ENCODE measurements at places on chromosomes 13 and 19.

DNA sequence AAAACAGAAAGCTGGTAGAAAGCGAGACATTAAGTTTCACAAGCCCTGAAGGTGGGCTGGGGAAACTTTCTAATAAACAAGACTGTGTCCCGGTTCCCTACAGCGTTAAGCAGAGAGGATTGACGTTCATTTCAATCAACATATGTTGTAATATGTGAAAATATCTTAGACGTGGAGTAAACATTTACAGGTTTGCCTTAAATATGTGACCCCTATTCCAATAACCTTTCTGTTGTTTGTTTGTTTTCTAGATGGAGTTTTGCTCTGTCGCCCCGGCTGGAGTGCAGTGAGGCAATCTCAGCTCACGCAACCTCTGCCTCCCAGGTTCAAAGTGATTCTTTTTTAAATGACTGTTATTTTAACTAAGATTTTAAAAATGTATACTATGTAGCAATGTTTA is 526.2 kb downstream of the SUCLA2 start:
- no peak for DNase-seq

GRCh38 chr13:23695196-23695595 is 125.0 kb downstream of the TNFRSF19 start:
- DNase-seq = no peak

GRCh38 chr13:110467516-110468110 is 93.9 kb downstream of the RAB20 start:
- no peak for DNase-seq

GRCh38 chr13:108289819-108290218 is 20.3 kb downstream of the TNFSF13B start:
- no peak for DNase-seq

DNA sequence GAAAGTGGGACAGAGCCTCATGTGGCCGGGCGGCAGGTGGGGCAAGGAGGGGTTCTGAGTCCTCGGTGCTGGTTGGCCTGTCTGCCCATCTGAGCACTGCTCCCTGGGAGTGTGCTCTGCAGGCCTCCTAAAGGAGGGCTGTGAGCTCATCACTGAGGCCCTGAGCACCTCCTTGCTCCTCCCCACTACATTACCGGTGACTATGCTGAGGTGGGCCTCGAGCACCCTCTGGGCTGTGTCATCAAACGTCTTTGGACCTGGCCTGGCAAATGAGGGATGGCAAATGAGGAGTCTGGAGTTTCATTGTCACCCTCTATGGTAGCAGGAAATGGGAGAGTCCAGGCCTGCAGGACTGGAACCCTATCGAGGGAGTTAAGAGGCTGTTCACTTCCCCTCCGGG is 38.8 kb upstream of the ZNF429 start:
- DNase-seq = no peak

DNA sequence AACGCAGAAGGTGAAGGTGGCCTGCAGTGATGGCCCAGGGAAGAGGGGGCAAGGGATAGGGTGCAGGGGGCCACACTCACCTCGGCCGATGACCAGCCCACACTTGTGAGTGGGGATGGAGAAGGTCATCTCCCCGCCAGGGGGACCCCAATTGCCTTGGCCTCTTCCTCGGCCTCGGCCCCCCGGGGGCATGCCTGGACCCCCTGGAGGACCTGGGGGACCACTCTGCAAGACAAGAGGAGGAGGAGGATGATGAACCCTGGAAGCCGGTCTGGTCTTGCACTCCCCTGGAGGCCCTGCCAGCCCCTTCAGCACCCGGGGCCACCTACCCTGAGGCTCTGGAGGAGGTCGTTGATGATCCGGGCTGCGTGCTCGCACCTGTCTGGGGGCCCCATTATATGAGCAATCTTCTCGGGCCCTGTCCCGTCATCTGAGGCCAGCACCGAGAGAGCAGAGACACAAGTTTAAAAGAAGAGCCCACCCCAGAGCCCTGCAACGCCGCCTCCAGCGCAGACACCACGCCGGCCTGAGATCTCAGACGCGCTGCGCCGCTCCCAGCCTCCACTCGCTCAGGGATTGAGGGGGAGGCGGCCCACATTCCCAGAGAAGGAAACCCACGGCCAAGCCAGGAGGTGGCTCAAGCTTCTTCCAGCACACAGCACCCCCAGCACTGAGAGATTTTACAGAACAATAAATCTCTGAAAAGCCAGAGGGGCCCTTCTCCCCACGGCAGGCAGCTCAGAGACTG is 7.8 kb downstream of the KHSRP start:
- DNase-seq = no peak

DNA sequence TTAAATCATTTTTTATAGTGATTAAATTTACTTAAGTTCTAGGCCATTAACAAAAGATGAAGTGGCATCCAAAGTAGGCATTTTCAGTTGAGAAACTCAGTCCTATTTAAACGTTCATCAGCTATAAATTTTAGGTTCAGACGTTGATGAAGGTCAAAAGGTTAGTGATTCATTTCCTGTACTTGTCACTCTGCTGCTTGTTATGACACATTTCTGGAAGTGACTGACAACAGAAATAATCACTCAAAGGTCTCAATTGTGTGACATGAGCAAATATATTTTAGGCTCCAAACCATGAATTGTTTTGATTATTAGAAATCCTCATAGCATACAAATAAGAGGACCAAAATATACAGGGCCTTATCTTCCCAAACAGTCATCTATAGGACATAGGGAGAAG is 10.3 kb upstream of the EDNRB start:
- DNase-seq = no peak

GRCh38 chr13:78759704-78760103 is 100.7 kb upstream of the OBI1 start:
- DNase-seq = no peak

DNA sequence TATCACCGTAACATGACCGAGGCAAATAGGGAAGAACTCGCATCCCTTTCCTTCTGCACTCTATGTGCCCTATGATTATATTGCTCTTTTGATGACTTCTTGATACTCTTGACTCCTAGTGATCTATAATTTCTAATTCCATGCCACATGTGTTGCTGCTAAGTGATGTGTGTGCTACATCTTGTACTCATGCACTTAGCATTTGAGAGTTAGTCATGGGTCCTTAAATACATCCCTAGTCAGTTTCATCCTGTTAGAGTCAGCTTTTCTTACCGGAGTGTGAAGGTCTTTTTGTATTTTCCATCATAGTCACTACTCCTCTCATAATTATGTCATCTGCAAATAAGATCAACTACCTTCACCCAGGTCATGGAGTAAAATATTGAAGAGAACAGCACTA is 30.2 kb downstream of the RXFP2 start:
- no peak for DNase-seq
